ENCODE measurements at places on chromosomes 4 and X.

GRCh38 chr4:177374966-177375365, 65.3 kb downstream of the NEIL3 start:
- DNase-seq: no peak

- DNase-seq: no peak
These were observed 204.6 kb upstream of the SLIT2 start for GRCh38 chr4:20046931-20047677.

GRCh38 chrX:153955228-153955732, 10.8 kb upstream of the RENBP start:
- DNase-seq: no peak

DNA sequence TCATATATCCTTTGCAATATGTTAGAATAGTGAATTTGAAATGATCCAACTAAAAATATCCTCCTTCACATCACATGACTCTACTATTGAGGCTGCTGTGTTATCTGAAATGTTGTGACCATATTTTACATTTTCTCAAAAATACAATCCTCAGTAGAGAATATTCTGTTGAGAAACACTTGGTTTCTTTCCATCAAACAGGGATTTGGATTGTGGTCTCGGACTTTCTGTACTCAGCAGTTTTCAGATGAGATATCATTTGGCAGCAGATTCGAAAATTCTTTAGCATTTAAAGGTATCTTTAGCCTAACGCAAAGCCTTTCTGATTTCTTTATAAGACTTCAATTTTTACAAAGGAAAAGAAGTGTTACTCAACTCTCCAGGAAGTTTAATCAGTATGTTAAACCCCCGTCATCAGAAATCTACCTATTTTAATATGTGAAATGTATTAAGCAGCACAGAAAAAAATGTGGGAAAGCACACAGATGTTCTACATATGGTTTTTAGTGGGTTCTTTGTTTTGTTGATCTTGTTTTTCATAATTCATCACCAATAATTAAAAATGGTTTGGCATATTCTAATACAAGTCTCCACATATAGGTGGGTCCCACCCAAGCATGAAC, 55.4 kb upstream of the ANXA3 start:
- DNase-seq: no peak

DNA sequence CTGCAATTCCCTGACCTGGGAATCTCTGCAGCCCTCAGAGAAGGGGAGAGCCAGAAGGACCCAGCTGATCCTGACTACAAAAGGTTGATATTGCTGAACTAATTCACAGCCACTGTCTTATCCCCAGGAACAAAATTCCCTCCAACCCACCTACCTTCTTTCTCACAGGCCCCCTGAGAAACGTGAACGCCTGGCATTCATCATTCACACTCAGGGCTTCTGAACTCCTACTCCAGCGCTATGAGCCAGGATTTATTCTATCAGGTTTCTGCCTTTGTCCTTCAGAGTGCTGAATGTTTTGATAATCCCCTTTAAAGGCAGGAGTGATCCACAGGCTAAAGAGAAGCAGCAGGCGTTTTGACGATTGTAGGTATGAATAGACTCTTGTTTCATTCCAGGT, 76.5 kb downstream of the KCNIP4 start:
- no peak for DNase-seq

- no peak for DNase-seq
These were observed 126.1 kb downstream of the MAB21L2 start for GRCh38 chr4:150708004-150708403.

GRCh38 chr4:95551653-95552052, 2.9 kb upstream of the UNC5C start:
- DNase-seq: no peak
